ENCODE measurements at places on chromosomes 1 and 21.
A peak's percentile ranks its signal among the peaks of the same experiment; 100 is the strongest.

- no peak for DNase-seq
Measured at GRCh38 chr1:107327446-107327845, 186.6 kb downstream of the NTNG1 start.

DNA sequence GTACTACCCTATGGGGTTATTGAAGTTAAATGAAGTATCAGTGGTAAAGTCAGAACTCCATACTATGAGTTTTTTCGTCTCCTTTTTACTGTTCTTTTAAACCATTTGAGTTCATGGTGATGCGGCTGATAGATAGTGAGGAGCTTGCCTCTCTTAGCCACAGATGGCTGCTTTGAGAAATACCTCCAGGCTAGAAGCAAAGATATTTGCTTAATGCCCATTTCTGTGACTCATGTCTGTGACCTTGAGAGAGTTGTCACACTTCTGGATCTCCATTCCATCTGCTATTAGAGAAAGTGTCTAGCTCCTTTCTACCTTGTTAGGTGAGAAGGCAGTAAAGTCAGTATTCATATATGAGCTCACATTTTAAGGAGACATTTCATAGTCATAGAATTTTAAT is 89.5 kb upstream of the PLXNA2 start:
- DNase-seq = no peak

DNA sequence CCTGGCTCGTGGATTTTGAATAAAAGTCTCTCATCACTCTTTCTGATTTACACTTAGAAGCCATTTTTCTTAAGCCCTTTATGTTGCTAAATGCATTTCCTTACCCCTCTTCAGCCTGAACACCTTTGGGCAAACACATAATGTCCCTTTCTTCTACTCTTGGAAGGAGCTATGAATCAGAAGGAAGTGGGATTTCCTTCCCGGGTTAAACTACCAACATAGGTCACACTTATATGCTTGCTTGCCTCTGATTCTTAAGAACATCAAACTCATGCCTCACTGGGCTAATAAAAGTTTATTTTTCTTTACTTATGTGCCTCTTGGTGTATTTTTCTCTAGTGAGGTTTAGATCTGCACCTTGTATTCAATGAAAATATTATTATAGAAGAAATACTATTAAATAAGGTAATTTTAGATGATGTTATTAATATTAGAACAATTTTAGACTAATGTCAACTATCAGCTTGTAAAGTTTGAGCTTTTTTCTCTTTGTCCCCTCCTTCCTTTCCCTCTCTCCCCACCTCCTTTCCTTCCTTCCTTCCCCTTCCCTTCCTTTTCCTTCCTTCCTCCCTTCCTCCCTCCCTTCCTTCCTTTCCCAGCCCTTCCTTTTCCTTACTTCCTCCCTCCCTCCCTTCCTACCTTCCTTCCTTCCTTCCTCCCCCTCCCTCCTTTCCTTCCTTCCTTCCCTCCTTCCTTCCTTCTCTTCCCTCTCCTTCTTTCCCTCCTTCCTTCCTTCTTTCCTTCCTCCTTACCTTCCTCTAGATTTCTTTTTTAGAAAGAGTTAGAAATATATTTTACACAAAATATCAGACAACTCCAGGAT is 66.5 kb upstream of the KCNJ6 start:
- DNase-seq = no peak

- DNase-seq = peak; percentile 94
Measured at GRCh38 chr1:41898191-41898713, 20.5 kb downstream of the HIVEP3 start.

- DNase-seq = no peak
Measured at GRCh38 chr1:36829961-36830360, 204.4 kb downstream of the GRIK3 start.

GRCh38 chr1:32122151-32122550 is 14.3 kb downstream of the KPNA6 start:
- DNase-seq = no peak

DNA sequence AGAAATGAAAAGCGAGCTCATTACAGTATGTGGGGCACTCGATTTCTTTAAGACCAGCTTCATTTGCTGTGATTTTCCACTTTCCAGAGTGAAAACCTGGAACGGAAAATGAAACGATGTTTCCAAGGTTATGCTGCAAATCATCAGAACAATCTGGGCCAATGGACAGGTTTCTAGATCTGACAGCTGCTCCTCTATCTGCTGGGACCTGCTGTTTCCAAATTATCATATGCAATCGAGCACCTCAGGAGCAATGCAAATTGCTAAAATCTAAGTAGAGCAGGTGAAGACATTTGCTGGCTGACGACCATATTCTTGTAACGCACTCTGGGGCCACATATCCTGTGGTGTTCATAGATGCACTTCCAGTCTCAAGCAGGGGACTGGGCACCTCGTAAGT is 39.7 kb upstream of the TIAM1 start:
- no peak for DNase-seq

DNA sequence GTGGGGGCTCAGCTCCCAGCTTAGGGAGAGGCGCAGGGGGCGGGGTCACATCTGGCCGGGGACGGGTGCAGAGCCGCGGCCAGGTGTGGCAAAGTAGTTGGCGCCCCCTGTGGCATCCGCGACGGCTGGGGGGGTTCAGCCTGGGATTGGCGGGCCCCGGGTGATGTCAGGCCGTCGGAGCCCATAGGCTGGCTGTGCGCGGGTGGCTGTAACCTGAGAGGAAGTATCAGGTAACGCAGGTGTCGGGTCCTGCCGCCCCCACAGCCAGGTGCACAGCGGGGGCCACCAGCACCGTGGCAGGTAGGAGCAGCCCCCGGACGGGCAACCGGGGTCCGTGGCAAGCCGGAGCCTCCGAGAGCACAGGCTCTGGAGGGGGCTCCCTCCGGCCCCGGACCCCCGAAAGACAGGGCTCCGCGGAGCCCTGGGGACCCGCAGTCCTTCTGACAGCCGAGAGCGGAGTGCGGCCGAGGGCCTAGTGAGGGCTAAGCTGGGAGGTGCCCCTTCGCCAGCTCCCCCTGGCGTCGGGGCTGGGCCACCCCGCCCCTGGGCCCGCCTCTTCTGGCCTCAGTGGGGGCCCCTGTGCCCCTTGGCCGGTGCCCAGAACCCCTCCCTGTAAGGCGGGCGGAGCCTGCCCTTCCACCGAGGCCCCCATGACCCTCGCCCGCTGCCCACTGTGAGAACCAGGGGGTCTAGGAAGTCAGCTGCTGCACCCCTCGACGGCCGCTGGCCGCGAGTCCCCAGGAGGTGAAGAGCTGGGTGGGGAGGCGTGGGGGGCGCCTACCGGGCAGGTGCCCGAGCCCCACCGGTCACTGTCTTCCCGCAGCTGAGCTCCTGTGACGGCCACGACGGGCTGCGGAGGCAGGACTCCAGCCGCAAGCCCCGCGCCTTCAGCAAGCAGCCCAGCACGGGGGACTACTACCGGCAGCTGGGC is 17.9 kb downstream of the TNFRSF25 start:
- DNase-seq = peak; percentile 34

DNA sequence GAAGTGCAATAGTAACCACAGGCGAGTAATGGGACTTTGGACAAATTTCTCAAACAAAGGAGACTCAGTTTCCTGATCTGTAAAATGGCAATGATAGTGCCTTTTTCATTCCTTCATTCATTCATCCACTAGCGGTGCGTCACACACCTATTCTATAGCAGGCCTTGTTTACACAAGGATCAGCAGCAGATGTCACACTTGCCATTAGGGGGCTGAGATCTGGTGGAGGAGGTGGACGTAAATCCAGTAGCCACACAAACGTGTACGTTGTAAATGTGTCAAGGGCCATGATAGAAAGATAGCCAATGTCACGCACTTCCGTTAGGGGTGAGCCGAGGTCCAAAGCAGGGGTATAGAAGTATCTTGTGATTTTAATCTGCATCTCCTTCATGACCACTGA is 34.2 kb downstream of the SERINC2 start:
- no peak for DNase-seq

GRCh38 chr1:36346741-36347370 is 23.4 kb upstream of the EVA1B start:
- no peak for DNase-seq

GRCh38 chr1:15277447-15277838 is 30.4 kb downstream of the FHAD1 start:
- no peak for DNase-seq

GRCh38 chr1:23694371-23694770 is 2.8 kb downstream of the RPL11 start:
- no peak for DNase-seq

DNA sequence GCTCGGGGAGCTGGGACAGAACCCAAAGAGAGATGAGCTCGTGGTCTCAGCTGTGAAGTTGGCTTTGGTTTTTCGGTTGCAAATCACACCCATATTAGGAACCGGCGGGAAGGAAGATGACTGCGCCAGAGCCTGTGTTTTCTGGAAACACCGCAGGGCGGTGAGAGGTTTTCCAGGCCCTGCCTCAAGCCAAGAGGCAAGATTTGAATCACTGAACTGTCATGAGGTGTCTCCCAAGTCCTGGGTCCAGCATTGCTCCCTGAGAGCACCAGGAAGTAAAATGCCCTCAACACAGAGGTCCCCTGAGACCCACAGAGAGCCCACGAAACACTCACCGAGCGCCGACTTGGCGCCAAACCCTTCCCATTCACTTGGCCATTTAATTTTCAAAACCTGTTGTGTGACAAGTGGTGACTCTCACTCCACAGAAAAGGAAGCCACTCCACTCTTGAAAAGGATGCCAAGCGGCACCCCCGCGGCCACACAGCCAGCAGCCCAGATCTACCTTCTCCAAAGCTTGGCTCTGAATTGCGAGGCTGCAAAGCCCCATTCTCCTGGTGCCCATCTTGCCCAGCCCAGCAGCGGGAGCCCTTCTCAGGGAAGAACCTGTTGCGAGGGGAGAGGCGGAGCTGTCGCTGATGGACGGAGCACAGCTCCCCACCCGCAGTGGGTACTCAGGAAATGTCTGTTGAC is 99.0 kb upstream of the RUNX3 start:
- peak; percentile 77 for DNase-seq

GRCh38 chr1:78060857-78061563 is 15.2 kb downstream of the GIPC2 start:
- DNase-seq = no peak

DNA sequence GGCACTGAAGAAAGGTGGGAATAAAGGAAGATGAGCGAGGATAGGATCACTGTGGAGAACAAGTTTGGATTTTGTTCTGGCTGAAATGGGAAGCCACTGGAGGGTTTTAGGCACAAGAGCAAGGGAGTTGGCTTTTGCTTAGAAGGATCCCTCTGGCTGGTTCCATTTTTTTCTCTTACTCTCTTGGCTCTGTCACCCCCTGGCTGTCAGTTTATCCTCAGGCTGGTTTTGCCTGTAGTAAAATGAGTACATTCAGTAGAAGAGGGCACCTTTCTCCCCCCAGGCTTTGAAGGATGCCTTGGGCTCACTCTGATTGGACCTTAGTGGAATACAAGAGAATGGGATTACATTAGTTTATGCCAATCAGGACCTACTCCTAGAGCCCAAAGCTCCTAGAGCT is 17.1 kb downstream of the CACHD1 start:
- DNase-seq = peak; percentile 21

- DNase-seq = no peak
Measured at GRCh38 chr1:211588711-211589110, 9.8 kb upstream of the SLC30A1 start.

DNA sequence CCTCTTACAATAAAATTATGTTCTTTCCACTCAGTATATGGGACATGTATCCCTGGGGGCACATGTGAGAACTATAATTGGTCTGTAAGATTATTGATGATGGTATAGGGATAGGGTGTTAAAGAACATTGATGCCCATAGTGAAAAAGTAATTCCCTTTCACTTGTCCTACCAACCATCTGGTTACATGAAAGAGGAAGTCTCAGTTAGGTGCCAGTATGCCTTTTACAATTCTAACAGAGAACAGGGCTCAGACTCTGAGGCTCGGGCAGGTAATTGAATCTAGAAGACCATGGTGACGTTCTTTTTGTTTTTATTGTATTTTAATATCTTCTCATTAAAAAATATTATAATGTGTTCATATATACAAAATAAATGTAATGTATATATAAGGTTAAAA is 113.6 kb downstream of the FGGY start:
- no peak for DNase-seq

DNA sequence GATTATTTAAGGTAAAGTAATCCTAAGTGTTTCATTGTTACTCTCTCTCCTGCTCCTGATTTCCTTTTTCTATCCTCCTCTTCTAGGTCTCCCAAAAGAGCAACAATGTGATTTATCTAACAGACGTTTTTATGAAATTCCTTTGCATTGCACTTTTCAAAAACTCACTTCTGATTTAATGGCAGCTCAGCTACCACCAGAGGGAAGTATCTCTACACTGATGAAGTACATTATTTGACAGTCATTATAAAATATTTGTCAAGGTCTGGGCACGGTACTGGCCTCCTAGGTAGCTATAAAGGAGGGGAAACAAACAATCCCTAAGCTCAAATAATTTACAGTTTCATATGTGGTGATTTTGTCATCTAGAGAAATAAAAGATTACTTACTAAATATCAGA is 15.6 kb downstream of the TMPRSS15 start:
- no peak for DNase-seq

- peak; percentile 68 for DNase-seq
Measured at GRCh38 chr1:117093870-117094621, 27.5 kb downstream of the TRIM45 start.

DNA sequence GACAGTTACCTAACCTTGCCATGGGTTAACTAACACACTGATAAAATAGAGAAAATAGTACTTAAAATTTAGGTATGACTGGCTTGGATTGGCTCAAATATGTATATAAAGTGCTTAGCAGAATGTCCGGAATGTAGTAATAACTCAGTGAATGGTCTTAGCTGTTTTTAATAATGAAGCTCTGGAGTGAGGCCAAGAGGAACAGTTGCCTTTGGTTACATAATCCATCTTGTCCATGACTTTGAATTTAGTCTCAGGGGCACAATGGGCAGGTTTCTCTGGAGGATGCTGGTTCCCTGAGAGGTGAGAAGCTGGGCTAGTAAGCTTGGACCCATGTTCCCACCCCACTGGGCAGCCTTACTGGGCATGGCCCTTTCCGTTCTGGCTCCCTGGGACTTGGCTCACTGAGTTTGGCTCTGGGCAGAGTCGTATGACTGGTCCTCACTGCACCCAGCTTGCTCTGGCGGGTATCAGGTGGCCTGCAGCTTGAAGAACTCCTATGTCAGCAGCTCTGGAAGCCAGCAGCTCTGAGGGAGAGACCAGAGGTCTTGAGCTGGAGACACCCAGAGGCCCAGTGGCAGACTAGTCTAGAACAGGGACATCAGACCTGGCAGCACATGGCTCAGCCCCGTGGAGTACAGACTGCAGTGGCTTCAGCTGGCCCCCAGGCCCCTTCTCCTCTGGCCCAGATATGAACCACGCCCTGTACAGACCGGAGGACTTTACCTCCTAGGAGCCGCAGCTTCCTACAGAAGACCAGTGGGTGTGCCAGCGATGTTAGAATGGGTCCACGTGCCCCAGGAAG is 40.4 kb downstream of the TENT5C start:
- DNase-seq = no peak

- no peak for DNase-seq
Measured at GRCh38 chr1:103576065-103576464, 4.7 kb downstream of the AMY2B start.

DNA sequence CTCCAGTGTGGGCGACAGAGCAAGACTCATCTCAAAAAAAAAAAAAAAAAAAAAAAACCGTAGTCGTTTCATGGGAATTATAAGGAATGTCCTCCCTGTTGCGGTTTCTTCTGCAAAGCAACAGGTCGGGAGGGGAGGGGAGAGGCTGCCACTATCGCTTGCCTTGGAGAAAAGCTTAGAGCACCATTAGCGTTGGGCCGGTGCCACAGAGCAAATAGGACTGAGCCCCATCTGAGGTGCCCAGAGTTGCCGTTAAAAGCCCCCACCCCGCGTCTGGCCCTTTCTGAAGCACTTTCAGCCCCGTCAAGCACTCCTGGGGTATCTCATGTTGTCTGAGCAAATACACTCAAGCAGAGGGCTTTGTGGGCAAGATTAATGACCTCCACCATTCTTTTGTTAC is 2.2 kb downstream of the RIPPLY3 start:
- DNase-seq = no peak

Measured in activated naive CD4-positive, alpha-beta T cell treated with anti-CD3 and anti-CD28 coated beads for 36 hours (primary cell).